Suprapubic skin (tissue), 4 donors: ENCODE measurements at places on chromosomes 16 and 17. TPM values are rescaled to one million over a fixed set of nuclear protein-coding genes. Genes with fewer than 3 reads are reported as not detected.

The MEAK7 gene
- total RNA-seq: 17.9 TPM

The CRYM gene
- total RNA-seq: 0.91 TPM

GRCh38 chr17:46063241-46063640, 64.2 kb downstream of the STH start:
- DNase-seq: no peak
- H3K27ac ChIP-seq: no peak overlapping the region
- H3K36me3 ChIP-seq: peaks cover 33% of the 10 kb centered on the region
- H3K4me1 ChIP-seq: peaks cover 8% of the 10 kb centered on the region
- H3K27me3 ChIP-seq: no peaks in the 10 kb centered on the region

- H3K4me1 ChIP-seq: no peaks in the 10 kb centered on the region
- no peak overlapping the region for H3K4me3 ChIP-seq
These were observed 161.3 kb downstream of the PMP22 start for GRCh38 chr17:15103785-15104184.

DNA sequence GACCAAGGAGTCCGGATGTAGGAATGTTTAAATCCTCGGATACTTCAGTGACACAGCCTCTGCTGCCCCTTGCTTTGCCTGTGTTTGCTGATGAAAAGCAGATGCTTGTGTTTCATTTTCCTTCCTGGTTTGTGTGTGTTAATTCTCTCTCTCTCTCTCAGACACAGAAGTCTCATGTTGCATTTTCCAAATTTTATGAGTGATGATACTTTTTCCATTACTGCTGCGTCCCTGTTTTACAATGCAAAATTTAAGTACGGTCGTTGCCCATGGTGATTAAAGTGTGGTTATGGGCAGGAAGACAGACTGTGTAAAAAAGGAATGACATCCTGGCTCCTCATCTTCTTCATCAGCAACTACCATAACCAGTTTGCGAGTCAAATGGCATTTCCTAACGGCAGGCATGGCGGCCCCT, 5.7 kb downstream of the RMI2 start:
- no peaks in the 10 kb centered on the region for H3K36me3 ChIP-seq
- H3K4me1 ChIP-seq: peaks cover 46% of the 10 kb centered on the region
- H3K4me3 ChIP-seq: no peak overlapping the region

- peaks cover 23% of the 10 kb centered on the region for H3K4me1 ChIP-seq
- no peak for DNase-seq
- no peak overlapping the region for H3K4me3 ChIP-seq
- H3K36me3 ChIP-seq: peaks cover 25% of the 10 kb centered on the region
- no peak overlapping the region for H3K27ac ChIP-seq
These were observed 3.6 kb downstream of the NRN1L start for GRCh38 chr16:67888331-67888730.

The SLC38A8 gene
- not detected for total RNA-seq

DNA sequence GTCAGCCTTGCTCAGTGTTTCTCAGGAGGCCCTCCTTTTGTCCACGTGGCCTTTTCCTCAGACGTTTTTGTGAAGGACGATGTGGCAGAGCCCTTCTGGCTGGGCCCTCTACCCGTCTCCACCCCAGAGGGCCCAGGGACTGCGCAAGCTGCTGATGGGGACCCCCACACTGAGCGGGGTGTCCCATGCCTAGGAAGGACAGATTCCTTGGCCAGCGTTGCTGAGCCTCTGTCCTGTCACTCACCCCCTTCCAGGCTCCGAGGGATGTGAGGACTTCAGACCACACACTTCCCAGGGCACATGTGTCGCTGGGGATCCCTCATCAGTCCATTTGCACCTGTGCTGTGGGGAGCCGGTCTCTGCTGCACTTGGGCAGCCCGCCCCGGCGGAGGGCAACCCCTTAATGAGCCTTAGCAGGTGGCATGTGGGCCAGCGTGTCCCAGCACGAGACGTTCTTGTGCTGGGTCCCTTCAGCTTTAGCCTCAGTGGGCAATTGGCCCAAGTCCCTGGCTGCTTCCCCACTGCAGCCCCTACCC, 48.3 kb downstream of the NT5M start:
- H3K36me3 ChIP-seq: no peaks in the 10 kb centered on the region
- no peak overlapping the region for H3K4me3 ChIP-seq
- H3K4me1 ChIP-seq: peaks cover 11% of the 10 kb centered on the region
- H3K27me3 ChIP-seq: no peaks in the 10 kb centered on the region

- H3K27me3 ChIP-seq: no peaks in the 10 kb centered on the region
- H3K36me3 ChIP-seq: no peaks in the 10 kb centered on the region
- H3K4me3 ChIP-seq: no peak overlapping the region
- no peak overlapping the region for H3K27ac ChIP-seq
- peaks cover 38% of the 10 kb centered on the region for H3K4me1 ChIP-seq
These were observed 23.5 kb upstream of the RFFL start for GRCh38 chr17:35086931-35087573.

DNA sequence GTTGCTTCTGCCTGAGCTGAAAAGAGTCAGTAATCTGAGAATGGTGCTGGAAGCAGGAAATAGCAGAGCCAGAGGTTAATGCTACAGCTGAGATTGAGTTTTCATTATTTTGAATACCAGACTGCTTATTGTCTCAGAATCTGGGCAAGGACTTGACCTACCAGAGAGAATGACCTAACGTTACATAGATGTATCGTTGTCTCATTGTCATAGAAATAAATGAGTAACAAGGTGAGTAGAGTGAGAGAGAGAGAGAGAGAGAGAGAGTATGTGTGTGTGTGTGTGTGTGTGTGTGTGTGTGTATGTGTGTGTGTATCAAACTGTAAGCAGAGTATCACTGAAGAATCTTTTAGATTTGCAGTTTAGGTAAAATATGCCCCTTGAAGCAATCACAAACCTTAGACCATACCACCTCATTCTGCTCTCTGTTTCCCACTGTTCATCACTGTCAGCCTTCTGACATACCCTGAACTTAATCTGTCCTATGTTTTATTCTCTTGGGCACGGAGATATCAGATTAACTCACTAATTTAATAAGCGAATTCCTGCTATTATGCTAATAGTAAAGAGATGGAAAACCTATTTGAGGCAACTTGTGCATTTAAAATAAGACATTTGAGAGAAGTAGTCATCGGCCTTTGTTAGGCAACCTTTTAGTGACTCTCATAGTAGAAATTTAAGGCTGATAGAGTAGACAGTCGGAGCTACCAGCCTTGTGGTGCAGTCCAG, 87.8 kb downstream of the CYB561 start:
- no peak overlapping the region for H3K27ac ChIP-seq
- DNase-seq: no peak
- H3K36me3 ChIP-seq: peaks cover 12% of the 10 kb centered on the region
- no peak overlapping the region for H3K4me3 ChIP-seq

GRCh38 chr16:74524926-74525325, 82.0 kb downstream of the GLG1 start:
- peaks cover 13% of the 10 kb centered on the region for H3K36me3 ChIP-seq
- no peak overlapping the region for H3K4me3 ChIP-seq
- H3K4me1 ChIP-seq: no peaks in the 10 kb centered on the region

The G6PC1 gene
- not detected for total RNA-seq

GRCh38 chr16:49484451-49484849, 110.8 kb downstream of the C16orf78 start:
- H3K4me3 ChIP-seq: peak overlapping the region; percentile 29
- peaks cover 3% of the 10 kb centered on the region for H3K27me3 ChIP-seq
- no peaks in the 10 kb centered on the region for H3K36me3 ChIP-seq
- peaks cover 11% of the 10 kb centered on the region for H3K4me1 ChIP-seq
- no peak overlapping the region for H3K27ac ChIP-seq
- peak; percentile 72 for DNase-seq
